ENCODE measurements at places on chromosomes 4 and X.

DNA sequence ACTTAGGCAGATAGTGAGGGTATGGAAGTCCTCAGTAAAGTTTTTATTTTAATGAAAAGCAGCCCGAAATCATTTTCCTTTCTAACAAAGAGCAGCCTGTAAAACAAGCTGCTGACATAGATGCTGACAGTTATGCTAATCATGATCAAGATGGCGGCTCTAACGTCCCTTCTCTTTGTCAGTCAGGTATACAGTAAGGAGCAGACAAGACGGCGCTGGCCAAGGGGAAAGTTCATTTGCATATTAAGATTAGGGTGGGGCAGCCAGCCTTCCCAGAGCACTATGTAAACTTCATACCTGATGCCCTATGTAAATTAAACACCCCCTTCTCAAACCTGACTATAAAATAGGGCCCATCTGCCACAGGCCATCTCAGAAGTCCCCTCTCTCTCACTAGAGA is 76.9 kb downstream of the MAGEB10 start:
- no peak for DNase-seq

DNA sequence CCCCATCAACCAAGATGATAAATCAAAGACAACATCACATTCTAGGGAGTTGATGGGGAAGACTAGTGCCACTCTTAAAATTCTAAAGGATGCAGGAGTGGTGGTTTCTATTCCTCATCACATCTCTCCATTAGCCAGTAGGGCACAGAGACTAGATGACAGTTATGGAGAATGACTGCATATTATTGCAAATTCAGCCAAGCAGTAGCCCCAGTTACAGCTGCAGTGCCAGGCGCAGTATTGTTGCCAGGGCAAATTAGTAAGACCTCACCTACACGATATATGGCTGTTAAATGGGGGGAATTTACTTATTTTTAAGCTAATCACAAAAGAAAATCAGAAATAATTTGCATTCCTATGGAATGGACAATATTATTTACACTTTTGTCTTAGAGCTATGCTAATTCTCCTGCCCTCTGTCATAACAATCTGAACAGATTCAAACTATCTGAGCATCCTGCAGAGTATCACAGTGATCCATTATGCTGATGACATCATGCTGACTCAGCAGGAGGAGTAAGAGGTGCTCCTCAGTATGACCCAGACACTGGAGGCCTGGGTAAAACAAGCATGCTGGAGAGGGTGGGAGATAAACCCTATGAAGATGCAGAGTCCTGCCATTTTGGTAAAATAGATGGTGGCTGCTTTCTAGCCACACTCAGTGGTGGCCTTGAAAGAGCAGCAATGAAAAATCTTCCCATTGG is 24.7 kb downstream of the ETNPPL start:
- DNase-seq, result no peak

DNA sequence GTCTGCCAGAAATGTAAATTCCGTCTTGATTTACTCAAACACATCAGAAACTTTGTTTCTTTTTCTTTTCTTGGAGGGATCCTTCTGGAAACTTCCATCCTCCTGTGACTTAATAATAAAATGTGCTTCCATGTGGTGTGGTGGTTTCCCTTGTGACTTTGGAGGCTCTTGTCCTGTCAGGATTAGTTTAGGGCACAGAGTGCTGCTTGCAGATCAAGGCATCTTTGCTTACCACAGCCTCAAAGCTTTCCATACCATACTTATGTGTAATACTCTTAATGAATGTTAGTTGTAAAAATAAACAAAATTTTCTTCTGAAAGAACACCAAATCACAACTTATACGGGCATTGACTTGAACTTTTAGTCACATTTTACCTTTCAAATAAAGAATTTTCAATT is 27.4 kb downstream of the GBA3 start:
- DNase-seq, result no peak

DNA sequence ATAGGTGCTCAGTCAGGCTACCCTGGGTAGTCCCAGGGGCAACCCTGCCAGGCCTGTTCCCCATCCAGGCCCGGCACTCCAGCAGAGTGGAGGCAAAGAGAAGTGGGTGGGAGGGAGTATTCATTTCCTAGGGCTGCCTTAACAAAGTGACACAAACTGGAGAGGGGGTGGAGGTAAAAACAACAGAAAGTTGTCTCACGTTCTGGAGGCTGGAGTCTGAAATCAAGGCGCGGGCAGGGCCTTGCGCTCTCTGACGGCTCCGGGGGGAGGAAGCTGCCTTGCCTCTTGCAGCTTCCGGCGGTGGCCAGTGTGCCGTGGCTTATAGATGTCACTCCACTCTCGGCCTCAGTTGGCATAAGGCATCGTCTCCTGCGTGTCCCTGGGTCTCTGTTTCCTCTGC is 90.8 kb downstream of the DCTD start:
- DNase-seq, result no peak

DNA sequence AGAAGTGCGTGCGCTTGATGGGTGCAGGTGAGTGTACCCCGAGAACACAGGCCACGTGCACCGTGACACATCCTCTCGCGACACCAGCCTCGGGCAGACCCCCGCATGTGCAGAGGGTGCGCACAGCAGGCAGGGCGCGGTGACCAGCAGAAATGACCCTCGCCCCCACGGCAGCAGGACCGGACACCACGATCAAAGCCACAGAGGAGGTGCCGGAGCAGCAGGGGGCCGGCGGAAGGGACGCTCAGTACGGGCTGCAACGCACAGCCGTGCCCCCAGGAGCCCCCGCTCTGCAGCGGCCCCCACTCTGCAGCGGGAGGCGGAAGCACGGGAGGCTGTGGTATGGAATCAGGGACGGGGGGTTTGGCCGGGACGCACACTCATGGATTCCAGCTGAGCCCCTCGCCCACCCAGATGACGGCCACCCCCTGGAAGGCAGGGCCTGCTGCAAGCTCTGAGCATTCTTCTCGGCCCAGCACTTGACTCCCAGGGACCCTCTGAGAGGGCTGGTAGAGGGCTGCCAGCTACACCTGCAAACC is 17.1 kb downstream of the PPP2R3B start:
- DNase-seq, result no peak

GRCh38 chr4:142777045-142777743 is 68.9 kb downstream of the INPP4B start:
- no peak for DNase-seq

- DNase-seq, result no peak
Measured at GRCh38 chrX:3940000-3940610, 226.7 kb upstream of the PRKX start.

- DNase-seq, result peak; percentile 26
Measured at GRCh38 chr4:140851032-140851636, 94.9 kb upstream of the TBC1D9 start.

GRCh38 chrX:896256-896655 is 265.7 kb downstream of the SHOX start:
- no peak for DNase-seq

- no peak for DNase-seq
Measured at GRCh38 chr4:18608908-18609533, 587.5 kb upstream of the LCORL start.

- DNase-seq, result no peak
Measured at GRCh38 chr4:36386691-36387090, 105.3 kb downstream of the DTHD1 start.

GRCh38 chrX:74814681-74815080 is 110.6 kb downstream of the NEXMIF start:
- no peak for DNase-seq

Data from CD4-positive, alpha-beta T cell treated with Interleukin-21 for 1 hour (primary cell).